ENCODE measurements at places on chromosomes 13 and 19.
A peak's percentile ranks its signal among the peaks of the same experiment; 100 is the strongest.

- DNase-seq = peak; percentile 81
These were observed 11.8 kb downstream of the PDE4A start for GRCh38 chr19:10431943-10432735.

GRCh38 chr19:15448778-15449619, 757 bp downstream of the WIZ start:
- DNase-seq = no peak

GRCh38 chr19:14433554-14434501, 722 bp downstream of the PKN1 start:
- no peak for DNase-seq

DNA sequence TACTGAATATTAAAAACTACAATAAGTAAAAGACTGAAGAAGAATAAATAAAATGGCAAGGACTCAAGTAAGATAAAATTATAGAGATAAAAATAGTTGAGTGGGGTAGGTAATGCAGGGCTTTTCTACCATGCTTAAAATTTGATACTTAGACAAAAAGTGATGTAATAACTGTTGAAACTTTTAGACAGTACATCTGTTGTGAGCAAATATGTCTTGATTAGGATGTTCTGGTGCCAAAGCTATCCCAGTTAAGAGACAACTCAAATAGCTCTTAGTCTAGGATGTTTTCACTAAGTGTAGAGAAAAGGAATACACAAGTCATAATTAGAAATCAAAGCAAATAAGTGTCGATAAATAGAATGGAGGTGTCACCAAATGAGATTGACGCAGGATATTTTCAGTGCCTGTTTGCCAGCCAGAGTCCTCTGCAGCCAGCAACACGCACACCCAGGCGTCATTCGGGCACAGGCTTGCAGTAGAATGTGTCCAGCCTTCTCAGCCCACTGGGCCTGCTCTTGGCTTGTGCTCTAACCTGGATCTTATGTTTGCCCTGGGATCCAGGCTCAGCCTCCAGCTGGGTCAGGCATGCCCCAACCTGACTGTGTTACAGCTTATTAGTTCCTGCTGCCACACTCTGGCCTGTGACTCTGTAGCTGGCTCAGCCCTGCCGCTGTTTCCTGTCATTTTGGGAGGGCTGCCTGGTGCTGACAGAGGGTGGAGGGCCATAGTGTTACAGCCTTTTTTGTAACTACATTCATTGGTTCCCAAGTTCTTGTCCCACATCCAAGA, 766.2 kb downstream of the PCDH17 start:
- no peak for DNase-seq

DNA sequence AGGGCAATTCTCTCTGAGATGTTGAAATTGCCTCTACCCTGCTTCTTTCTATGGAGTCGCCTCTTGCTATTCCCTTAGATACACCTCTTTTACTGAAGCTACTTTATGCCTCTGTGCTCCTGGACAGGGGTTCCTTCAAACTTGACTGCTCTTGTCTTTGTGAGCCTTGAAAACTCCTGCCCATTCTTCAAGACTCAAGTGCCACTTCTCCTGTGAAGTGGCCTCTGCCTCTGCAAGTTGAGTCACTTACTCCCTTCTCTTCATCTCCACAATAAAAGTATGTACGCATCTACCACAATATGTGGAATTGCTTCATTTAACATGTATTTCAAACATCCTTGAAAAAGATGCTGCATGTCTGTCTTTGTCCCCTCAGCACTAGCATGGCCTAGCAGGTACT, 66.0 kb upstream of the TPP2 start:
- no peak for DNase-seq

DNA sequence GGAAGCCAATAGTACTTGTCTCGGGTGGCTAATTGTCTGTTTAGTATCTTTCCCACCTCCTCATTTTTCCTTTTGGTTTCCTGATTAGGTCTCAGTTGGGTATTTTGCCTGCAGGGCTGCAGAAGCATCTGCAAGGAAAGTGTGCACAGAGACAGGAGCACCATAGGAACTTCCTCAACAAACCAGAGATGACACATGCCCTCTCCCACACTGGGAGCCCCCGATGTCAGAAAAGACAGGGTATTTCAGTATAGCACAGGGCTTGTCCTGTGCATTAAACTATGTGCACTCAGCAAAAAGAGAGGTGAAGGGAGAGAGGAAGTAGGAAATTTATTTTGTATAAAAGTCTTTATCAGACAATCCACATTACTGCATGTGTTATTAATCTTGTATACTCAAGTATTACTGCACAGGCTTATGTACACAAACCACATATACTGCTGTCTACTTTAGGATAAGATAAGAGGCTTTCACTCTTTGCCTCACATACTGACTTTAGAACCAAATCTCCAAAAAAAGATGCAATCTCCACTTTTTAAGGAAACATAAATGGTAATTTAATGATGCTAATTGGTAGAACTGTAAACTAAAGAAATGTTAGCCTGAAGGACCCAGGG, 501.0 kb downstream of the FOXO1 start:
- DNase-seq = peak; percentile 36

DNA sequence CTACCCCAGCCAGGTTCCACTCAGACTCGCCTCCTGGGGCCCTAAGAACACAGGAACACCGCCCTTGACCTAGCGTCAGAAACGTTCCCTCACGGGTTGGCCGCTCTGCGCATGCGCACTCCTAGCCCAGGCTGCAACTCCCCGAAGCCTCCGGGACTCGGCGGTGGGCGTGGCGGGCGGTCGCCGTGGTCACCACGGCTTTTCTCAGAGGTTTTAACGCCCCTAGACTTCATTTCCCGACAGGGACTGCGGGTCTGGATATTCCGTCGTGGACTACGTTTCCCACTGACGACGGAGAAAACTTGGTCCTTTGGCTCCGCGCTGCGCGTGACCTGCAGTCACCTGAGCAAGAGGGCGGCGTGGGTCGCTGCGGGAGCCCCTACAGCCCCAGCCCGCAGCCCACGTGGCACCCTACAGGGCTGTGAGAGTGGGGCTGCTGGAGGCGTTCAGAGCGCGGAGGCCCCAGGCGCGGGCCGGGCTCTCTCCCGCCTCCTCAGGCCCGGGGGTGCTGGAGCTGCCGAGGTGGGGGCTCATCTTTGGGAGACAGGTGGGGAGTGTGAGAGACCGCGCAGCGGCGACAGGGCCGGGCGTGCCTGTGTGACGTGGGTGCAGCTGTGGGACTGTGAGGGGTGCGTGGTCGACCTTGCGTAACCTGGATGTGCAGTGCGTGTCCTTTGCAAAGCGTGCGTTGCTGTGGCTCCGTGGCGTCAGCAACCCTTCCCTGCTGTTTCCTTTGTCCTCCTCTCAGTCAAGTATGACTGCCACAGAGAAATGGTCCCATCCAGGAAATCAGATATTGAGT, 38.0 kb upstream of the ZNF573 start:
- DNase-seq = no peak

DNA sequence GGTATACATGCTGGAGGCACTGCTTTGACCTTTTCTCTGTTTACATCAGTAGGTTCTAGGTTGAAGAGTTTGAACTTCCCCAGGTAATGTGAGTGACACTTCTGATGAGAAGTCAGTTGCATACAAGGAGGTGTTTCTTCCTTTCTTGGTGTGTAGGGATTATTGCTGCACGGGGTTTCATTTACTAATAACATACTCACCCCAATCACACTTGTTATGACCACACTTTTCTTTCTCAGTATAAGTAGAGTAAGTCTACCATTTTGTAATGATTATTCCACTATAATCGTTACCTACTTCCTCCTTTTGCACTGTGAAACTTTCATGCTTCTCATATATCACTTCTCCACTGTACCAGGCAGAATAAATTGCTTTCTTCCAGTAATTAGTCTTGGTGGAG, 138.0 kb downstream of the TNFSF13B start:
- DNase-seq = no peak

- no peak for DNase-seq
These were observed at the start of gene ERICH4 for GRCh38 chr19:41442473-41443355. Gene ERICH4 (plus strand): TSS chr19:41443156. CDS start chr19:41443170, 14 bp downstream.

- no peak for DNase-seq
These were observed 318.1 kb downstream of the GPC5 start for GRCh38 chr13:91716436-91717065.

GRCh38 chr13:27404680-27405079, 19.7 kb upstream of the GTF3A start:
- DNase-seq = no peak

DNA sequence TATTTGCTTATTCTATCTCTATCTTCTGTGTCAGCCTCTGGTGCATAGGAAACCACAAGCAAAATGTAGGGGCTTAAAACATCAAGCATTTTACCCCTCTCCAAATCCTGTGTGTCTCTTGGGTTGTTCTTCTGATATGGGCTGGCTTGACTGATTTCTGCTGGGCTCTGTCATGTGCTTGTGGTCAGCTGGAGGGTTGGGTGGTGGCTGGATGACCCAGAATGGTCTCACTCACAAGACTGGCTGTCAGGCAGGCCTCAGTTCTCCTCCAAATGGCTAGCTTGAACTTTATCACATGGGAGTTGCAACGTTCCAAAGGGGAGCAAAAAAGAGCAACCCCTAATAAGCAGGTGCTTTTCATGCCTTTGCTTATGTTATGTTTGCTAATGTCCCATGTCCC, 9.6 kb upstream of the LYPD5 start:
- peak; percentile 28 for DNase-seq

DNA sequence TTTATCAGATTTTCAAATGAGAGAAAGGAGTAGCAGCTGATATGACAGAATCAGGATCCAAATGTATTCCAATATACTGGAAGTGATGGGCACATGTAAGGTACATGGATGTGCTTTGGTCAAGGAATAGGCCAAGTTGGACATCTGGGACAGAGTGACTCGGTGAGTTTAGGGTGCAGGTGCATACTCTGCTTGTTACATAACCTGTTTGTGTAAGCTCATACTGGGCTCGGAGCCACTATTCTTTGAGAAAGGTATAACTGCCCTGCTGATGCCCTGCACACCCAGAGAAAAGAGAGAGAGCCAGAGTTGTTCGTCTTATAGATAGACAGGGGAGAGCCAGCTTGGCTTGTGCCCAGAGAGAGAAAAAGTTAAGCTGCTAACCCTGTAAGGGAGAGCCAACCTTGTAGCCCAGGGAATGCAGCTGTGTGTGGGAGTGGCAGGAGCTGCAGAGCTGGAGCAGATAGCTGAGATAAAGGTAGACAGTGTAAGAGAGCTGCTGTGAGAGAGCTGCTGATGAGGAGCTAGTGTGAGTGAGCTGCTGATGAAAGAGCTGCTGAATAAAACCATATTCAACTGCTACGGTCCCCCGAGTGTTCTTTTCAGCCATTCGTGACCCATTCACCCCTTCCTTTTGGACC, 40.7 kb upstream of the N4BP2L1 start:
- DNase-seq = no peak

- no peak for DNase-seq
These were observed 822 bp upstream of the RFXAP start for GRCh38 chr13:36817996-36818803.

GRCh38 chr13:38624822-38625221, 62.1 kb upstream of the FREM2 start:
- DNase-seq = no peak

- DNase-seq = peak; percentile 79
These were observed 4.7 kb upstream of the IRS2 start for GRCh38 chr13:109790942-109791605.

DNA sequence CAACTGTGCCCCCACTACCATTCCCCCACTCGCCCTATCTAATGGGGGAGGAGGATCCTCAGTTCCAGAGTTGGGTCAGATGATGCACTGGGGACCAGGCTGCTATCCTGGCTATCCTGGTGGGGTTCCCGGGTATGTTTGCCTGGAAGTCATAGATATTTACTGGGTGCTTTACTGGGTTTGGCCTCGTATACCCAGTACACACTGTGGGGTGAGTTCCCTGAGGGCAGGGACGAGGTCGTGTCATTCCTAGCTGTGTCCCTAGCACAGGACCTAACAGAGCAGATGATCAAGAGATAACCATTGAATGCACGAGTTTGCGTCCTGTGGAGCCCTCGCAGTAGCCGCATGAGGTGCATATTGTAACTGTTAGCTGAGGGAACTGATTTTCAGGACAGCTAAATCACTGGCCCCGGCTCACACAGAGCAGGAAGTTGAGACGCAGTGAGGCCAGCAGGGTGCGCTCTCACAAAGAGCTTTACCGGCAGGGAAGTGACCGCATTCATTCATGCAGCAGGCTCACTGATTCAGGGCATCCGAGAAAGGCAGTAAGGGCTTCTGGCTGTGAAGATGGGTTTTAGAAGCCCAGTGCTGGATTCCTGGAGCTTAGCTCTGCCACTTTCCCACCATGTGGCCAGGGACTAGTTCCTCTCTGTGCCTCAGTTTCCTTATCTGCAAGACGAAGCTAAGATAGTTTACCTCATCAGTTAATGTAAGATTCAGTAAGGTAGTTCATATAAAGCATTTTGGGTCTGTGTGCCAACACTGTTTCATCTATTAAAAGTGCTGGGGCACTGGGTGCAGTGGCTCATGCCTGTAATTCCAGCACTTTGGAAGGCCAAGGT, 6.0 kb downstream of the RUVBL2 start:
- DNase-seq = peak; percentile 64

- no peak for DNase-seq
These were observed 1919.3 kb downstream of the PCDH9 start for GRCh38 chr13:65310663-65311328.

- DNase-seq = no peak
These were observed 1544.6 kb downstream of the OLFM4 start for GRCh38 chr13:54573186-54573585.

GRCh38 chr13:96821381-96821780, 172.9 kb downstream of the OXGR1 start:
- DNase-seq = no peak

- no peak for DNase-seq
These were observed 11.2 kb downstream of the HAS1 start for GRCh38 chr19:51712461-51713081.

DNA sequence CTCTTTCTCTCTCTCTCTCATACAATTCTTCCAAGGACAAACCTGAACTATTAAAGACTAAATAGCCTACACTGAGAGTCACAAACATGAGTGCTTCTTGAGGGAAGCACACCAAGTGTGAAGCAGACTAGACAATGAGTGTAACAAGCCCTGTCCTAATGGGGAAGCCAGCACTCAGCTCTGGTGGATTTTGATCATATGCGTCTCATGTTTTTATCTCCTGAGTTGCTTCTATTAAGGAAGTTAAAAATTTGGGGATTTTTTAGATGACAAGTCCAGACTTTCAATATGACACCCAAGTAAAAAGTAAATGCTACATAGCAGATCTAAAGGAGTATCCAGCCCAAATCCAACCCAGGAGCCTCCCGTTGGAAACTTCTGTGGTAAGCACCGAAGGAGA, 437.8 kb downstream of the RFC3 start:
- DNase-seq = peak; percentile 27
